Right lobe of liver (tissue), 6 donors: ENCODE measurements at places on chromosomes 4 and X. TPM values are rescaled to one million over a fixed set of nuclear protein-coding genes. Genes with fewer than 3 reads are reported as not detected.

Gene SFRP2
- not detected for total RNA-seq

Gene RS1
- total RNA-seq: not detected

Gene NAT8L
- total RNA-seq: not detected

Gene TSPAN5
- 1.2 TPM for total RNA-seq

Gene ADH1A
- 84.5 TPM for total RNA-seq

Gene ALB
- total RNA-seq: 46,361 TPM

Gene NXF2
- not detected for total RNA-seq

Gene TMEM31
- total RNA-seq: 0.37 TPM

Gene ADGRL3
- 0.12 TPM for total RNA-seq

Gene DIPK2B
- total RNA-seq: 1.6 TPM

Gene ART3
- not detected for total RNA-seq

Gene PLS3
- 135 TPM for total RNA-seq

Gene MSANTD1
- not detected for total RNA-seq

Gene FATE1
- total RNA-seq: not detected

Gene DUSP9
- 3.3 TPM for total RNA-seq

Gene SLC39A8
- total RNA-seq: 24.7 TPM

Gene PCDH18
- 1.6 TPM for total RNA-seq

Gene UGT2B11
- 0.29 TPM for total RNA-seq

Gene DAPP1
- total RNA-seq: 1.5 TPM

Gene PNMA5
- total RNA-seq: not detected

Gene PYURF
- total RNA-seq: 53.8 TPM

Gene SYTL5
- total RNA-seq: 2.4 TPM

Gene BTC
- 0.43 TPM for total RNA-seq

Gene WAS
- total RNA-seq: 2.6 TPM

Gene RGN
- total RNA-seq: 56.9 TPM

Gene MSX1
- 0.62 TPM for total RNA-seq

Gene CT47B1
- not detected for total RNA-seq

Gene SATL1
- total RNA-seq: not detected

Gene PNMA6F
- not detected for total RNA-seq

Gene DGAT2L6
- total RNA-seq: not detected

Gene HSFX2
- total RNA-seq: not detected

Gene SYNPO2
- total RNA-seq: 6.1 TPM

Gene TLR3
- total RNA-seq: 6.8 TPM

Gene RHOXF2B
- total RNA-seq: not detected

Gene NUDT11
- not detected for total RNA-seq
